ENCODE measurements at places on chromosomes 12 and 14.
A peak's percentile ranks its signal among the peaks of the same experiment; 100 is the strongest.

GRCh38 chr12:48924617-48925303 lies 532 bp downstream of the FKBP11 start:
- peak; percentile 73 for ATAC-seq

DNA sequence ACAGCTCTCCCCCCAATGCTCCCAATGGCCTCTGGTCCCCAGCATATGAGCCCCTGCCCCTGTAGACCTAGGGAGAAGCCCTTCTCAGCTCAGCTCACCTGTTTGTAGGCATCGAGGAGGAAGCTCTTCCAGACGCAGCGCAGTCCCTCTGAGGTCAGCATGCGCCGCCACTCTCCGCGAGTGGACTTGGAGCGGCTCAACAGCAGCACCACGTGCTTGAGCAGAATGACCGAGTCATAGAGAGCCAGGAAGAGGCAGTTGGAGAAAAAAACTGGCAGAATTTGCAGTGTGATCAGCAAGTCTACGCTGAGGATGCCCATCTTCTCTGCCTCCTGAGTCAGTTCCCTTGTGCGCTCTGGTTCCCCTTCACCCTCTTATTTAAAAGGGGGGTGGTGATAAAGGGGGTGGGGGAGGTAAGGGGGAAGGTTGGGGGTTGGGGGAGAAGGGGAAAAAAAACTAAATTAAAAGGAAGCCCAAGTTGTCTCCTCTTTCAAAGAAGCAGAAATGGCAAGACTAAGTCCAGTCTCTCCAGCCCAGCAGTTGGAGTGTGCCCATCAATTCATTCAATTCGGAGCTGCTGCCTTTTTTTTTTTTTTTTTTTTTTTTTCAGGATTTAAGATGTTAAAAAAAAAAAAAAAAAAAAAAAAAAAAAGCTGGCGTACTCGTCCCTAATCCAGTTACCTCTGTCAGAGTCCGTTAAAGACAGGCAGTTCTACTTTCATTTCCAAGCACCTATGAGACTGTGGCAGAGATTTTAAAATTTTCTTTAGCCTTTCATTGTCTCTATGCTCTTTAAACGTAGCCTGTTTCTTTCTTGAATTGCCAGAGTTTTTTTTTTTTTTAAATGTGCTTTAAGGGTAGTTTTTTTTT lies at the start of gene DIO2:
Gene DIO2, minus strand, starts transcription at position 352 of the 870 bp plus-strand sequence. Its CDS starts 32 bp downstream, at position 320.
- ATAC-seq, result peak; percentile 80

DNA sequence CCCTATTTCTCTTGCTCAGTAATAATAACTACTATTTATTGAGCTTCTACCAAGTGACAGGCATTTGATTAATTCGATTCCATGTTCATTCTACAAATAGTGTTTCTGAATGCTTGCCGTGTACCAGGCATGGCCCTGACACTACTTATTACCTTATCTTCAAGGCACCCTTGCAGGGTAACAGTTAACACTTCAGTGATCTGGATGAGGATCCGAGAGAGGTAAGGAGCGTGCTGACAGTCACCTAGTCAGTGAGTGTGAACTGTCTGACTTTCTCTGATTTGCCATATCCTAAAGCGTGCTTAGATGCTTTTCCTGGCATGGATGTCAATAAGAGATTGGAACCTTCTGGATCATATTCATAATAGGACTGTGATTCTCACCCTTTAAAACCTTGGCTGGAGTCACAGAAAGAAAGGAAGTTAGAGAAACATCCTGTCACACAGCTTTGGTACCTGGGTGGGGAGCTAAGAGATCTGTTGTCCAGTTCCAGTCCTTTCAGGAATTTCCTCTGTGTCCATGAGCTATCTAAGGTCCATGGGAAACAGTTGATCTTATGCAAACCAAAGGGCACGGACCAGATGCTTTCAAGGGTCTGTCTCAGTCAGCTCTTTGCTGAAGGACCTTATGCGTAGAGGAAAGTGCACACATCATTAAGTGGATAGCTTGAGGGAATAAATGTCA lies 54.8 kb downstream of the PPFIBP1 start:
- ATAC-seq, result no peak

- ATAC-seq, result no peak
These were observed 87.2 kb downstream of the CEP83 start for GRCh38 chr12:94372461-94372860.

DNA sequence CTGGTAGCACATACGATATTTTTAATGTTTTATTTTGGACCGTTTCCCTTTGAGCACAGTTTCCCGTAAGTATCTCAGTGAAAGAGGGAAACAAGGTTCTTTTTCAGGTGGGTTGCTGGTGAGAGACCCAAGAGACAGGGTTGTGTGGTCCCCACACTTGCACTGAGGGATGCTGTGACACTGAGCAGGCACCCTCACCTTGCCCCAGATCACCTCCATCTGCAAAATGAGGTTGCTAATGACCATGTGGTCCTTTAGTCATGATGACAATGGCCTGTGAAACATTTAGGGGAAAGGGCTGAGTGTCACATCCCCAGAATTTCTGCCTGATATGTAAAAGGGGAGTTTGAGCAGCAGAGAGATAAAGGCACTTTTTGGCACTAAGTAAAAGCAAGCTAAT lies 4.3 kb downstream of the CCND2 start:
- ATAC-seq, result no peak
